HFFc6 (cell line): ENCODE measurements at places on chromosomes 5 and 9.

DNA sequence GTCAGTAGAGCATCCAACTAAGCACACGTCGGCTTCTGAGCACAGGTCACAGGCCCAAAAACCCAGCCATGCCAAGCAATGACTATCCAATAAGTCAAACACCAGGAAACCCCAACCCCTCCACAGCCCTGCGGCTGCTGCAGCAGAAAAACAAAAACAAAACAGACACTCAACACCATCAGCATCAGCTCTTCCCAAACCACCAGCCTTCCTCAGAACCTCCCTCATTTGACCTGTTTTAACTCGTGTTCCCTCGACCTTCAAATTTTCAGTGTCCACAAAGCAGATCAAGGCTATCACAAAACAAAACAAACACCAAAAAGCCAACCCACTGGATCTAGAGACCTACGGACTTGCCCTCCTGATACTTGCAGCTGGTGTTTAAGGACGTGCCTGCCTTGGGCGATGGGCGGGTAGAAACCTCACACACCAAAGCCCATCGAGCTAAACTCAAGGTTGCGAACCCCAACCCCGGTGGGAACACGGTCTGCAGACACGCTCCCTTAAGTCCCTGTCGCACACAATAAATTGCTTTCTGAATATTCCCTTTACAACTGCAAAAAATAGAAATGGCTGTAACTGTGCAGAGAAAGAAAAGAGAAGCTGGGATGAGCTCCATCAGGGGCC is 247.1 kb upstream of the ANKRD55 start:
- no peak for DNase-seq

DNA sequence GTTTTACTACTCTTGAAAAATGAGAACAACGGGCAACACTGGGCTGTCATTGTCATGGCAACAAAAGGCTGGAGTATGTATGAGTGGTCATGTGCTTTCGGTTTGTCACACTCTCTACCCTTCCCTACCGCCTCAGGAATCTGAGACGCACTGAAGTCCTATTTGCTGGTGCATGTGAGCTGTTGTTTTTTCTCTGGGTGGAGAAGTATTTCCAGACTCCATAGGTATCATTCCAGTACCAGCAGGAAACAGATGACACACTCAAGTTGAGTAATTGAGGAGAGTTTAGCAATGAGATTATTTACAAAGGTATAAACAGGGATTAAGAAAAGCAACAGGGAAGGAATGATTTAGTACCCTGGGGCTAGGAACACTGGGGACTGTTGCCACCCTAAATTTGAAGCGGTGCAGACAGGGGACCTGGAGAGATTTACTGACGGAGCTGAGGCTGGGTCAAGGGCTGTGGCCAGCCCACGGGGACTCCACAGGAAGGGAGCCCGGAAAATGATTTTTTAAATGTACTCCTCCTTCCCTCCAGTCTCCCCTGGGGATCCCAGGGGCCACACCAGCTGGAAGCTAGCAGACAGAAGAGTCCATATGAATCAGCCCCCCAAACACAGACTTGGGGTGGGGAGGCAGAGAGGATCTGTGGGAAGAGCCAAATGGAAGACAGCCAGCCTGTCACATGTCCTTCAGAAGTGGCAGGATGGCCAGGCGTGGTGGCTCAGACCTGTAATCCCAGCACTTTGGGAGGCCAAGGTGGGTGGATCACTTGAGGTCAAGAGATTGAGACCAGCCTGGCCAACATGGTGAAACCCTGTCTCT is 13.2 kb upstream of the ZBTB43 start:
- peak; percentile 95 for DNase-seq

DNA sequence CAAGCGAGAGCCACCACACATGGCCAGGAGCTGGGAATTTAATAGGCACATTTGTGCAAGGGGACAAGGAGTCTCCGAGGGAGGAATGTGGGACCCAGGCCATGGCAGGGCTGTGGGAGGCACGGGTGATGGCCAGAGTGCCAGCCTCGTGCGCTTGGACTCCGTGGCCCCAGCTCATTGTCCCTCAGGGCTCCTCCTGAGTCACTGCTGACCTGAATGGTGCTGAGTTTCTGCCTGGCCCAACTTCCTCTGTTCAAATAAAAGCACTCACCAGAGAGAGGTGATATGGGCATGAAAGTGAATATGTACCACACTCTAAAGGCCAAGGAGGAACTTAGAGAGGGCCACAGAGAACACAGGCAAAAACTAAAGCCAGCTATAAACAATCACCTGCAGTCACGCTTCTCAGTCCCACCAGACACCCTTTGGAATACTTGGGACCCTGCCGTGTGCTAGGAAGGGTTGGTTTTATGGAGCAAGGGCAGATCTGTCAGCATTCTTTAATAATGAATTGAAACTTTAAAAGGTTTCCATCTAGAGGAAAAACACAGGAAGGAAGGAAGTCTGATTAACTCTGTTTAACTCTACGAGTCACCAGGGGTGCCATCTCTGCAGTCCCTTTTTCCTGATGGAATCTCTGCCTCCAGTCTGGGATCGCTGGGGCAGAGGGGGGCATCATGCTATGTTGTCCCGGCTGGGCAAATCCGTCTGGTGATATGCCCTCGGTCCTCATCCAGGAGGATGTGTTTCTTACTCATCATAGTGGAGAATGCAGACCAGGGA is 25.1 kb upstream of the UBE2QL1 start:
- DNase-seq, result no peak

GRCh38 chr5:172897481-172898217 is 61.6 kb upstream of the RPL26L1 start:
- DNase-seq, result peak; percentile 92

DNA sequence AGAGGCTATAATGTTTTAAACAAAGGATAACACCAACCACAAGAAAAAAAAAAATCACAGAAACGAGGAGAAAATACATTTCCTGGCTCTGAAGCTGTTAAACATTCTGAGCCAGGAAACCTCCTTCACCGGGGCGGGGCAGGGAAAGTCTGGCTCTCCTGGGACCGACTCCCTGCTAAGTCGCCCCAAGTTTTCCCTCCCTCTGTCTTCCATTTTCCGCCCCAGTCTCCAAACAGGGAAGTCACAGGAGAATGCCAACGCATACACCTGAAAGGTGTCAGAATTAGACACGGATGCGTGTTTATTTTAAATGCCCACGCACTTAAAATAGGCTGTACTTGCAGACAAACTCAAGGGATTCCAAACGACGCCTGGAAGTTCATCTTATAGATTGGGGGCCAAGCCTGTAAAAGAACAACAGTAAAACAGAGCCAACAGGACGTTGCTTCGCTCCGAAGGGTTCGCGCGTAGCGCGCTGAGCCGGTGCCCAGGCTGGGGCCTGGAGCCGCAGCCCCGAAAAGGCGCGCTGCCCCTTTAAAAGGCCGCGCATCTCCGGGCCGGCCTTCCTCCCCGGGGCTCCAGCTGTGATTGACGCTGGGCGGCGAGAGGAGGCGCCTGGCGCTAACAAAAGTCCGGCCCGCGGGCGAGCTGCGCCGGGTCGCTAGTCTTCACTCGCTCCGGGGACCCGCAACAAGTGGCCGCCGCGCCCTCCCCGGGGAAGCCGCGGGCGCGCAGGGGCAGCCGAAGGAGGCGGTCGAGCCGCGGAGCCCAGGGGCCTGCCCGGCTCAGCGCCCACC is at the start of gene FBXL7:
Gene FBXL7 (plus strand): TSS at position 653 of the 797 bp plus-strand sequence.
- DNase-seq, result peak; percentile 69

DNA sequence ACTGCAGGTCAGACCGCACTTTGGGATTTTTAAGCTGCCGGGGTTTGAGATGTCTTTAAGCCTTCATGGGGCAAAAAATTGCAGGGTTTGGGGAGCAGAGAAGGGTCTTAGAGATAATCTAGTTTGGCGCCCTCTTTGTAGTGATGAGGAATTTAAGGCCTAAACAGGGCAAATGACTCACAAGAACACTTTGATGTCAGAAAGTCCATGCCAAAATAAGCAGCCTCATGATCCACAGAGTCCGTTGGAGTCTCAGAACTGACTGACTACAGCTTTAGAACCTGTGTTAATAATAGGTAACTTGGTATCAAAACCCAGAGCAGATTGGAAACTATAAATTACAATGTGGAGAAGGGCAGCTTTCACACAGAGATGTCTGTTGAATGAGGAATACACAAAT is 35.9 kb upstream of the PTGS1 start:
- DNase-seq, result no peak

- no peak for DNase-seq
Measured at GRCh38 chr9:1875921-1876448, 139.2 kb upstream of the SMARCA2 start.

DNA sequence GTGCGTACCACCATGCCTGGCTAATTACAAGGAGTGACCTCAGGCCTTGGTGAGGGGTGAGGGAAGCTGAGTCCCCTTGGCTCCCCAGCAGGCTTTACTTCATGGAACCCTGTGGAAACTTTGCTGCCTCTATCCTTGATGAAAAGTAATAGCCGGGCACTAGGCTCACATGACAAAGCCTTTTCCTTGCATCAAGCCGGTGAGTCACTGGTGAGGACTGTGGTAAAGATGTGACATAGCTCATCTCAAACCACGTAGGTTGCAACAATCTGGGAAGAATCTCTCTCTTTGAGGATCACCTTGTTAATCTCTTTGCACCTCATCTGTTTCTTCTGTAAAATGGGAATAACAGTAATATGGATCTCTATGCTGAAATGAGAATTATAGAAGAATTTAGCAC is 116.3 kb upstream of the SLC25A48 start:
- DNase-seq, result peak; percentile 52

- DNase-seq, result no peak
Measured at GRCh38 chr9:14985419-14985818, 75.2 kb upstream of the FREM1 start.

GRCh38 chr5:153756540-153756939 is 266.1 kb downstream of the GRIA1 start:
- no peak for DNase-seq

DNA sequence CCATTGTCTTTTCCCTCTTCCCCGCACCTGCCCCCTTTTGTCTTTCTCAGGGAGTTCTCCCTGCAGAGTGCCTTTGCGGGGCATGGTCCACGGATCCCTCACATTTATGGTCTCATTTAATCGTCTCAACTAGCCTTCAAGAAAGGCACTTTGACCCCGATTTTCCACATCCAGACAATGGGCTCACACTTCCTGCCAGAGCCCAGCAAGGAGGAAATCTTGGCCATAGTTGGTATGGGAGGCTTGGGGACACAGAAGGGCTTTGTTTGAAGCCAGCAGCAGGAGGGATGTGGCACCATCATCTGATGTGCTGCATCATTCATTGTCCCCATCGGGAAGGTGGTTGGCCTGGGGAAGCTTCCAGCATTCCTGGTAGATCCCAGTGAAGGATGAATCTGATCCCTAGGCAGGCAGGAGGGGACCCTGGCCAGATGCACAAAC is 24.9 kb downstream of the GSN start:
- DNase-seq, result no peak

DNA sequence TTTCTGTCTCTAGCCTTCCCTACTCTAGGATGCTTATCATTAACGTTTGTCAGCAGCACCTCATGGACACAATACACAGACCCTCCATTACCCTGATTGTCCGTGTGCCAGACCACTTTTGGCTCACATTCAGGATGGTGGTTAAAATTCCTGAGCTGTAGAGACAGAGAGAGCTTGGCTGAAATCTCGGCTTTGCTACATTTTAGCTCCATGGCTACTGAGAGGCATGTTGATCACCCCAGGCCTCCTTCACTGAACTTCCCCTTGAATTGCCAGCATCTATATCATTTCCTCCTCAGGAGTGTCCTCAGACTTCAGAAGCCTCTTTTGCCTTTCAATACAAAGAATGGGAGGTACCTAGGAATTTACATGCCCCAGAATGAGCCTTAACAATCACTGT is 104.7 kb upstream of the ISL1 start:
- no peak for DNase-seq

- peak; percentile 48 for DNase-seq
Measured at GRCh38 chr9:131393622-131394463, at the start of gene PRRC2B. Gene PRRC2B (plus strand): TSS chr9:131394086. CDS start chr9:131430145, 36,059 bp downstream.

- DNase-seq, result peak; percentile 82
Measured at GRCh38 chr5:179763215-179763945, 30.4 kb upstream of the LTC4S start.

DNA sequence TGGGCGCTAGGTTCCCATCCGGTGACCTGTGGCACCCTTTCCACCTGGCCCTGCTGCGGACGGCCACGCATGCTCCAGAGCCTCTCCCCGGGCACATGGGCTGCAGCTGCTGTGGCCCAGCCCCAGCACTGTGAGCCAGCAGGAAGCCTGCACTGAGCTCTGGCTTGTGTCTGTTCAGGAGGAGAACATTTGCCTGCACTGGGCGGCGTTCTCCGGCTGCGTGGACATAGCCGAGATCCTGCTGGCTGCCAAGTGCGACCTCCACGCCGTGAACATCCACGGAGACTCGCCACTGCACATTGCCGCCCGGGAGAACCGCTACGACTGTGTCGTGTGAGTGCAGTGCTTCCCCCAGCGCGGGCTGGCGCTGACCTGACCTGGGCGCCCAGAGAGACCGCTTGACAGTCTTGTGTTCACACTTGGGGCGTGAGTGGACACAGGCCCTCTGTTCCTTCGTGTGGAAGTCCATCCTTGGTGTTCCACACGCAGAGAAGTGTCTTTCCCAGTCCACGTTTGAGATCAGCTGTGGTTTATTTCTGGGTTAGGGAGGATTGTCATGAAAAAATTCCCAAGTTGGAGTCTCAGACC is 66.2 kb upstream of the CACNA1B start:
- no peak for DNase-seq

GRCh38 chr9:122446819-122447484 is 30.8 kb downstream of the OR1J1 start:
- no peak for DNase-seq

GRCh38 chr5:154970759-154971158 is 29.9 kb downstream of the MRPL22 start:
- DNase-seq, result peak; percentile 14

DNA sequence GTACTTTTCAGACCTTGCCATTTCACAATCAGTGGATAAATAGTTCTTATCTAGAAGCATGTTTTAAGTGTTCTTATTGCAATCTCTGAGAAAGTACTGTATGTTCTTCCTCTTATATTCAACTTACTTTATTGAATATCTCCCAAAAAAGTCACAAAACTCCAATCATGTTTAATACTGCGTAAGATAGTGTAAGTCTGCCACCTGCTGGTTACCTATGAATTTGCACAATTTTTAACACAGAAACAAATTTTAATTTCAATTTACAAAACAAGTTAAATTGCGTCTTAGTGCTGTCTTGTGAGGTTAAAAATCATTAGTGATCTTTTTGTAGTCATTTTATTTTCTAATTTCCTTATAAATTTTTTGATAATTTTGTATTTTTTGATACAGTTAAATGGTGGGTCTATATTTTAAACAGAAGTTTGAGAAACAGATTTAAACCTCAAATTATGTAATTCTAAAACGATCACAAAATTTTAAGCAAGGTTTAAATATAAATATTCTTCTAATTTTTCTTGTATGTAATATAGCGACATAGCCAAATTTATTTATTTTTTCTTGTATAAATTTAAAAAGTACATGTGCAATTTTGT is 115.8 kb downstream of the EMB start:
- peak; percentile 6 for DNase-seq
